Muscle of arm (tissue), 14 donors: ENCODE measurements at places on chromosomes 2 and 18.

DNA sequence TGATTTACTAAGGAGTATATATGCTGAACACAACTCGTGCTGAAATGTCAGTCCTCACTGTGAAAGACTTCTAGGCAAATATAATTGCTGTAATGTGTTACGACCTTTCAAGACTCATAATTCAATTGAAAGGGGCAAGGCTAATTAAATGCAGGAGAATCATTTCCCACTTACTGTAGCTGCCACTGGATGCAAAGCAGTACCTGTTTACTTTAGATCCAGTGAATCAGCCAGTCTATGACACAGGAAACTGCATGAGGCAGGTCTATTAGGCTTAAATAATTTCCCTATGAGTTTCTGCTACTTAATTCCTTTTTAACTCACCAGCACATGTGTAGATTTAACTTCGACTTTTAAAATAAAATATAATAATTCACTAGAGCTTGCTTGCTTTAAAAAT is 125.6 kb downstream of the CTNNA2 start:
- no peak for DNase-seq

DNA sequence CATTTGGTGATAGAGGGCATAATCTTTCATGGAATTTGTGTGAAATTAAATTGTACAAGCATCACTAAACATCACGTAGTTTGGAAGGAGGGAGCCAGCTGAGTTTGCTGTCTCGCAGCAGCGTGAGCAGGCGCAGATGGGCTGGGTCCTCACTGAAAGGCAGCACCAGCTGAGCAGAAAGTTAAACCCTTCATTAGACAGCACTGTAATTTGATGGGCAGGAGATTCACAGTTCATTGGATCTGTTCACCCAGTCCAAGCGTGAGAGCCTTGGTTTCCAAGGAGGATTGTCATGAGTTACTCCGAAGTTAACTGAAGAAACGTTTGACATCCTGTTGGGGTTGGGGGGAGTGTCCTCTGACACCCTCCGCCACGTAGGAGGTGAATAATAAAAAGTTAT is 89.8 kb upstream of the NFATC1 start:
- DNase-seq, result no peak

- DNase-seq, result no peak
Observed at GRCh38 chr2:209726311-209726710, 45.3 kb upstream of the UNC80 start.

- peak; percentile 16 for DNase-seq
Observed at GRCh38 chr2:188395903-188396689, 104.4 kb downstream of the GULP1 start.

- no peak for DNase-seq
Observed at GRCh38 chr2:121450301-121450700, 80.4 kb upstream of the RNU4ATAC start.

GRCh38 chr2:137947728-137948336 is 16.4 kb upstream of the HNMT start:
- DNase-seq, result peak; percentile 66

- DNase-seq, result no peak
Observed at GRCh38 chr2:148306027-148306426, 285.1 kb downstream of the MBD5 start.

DNA sequence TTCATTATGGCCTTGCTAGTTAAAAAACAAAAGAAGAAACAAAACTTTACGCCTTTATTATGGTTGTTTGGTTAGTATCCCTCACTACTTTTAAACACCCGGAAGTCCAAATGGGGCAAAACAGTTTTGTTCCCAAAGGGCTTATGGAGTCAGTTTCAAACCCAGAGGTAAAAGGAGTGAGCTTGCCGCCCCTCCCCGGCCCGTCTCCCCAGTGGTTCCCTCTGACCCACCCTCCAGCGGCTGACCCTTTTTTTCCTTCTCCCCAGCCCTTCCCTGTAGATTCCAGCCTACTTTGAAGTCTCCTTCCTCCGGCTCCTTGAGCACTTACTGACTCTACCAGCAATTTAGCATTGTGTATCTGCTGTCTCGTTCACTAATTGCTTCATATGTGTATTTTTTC is 209.2 kb downstream of the ICOS start:
- no peak for DNase-seq

DNA sequence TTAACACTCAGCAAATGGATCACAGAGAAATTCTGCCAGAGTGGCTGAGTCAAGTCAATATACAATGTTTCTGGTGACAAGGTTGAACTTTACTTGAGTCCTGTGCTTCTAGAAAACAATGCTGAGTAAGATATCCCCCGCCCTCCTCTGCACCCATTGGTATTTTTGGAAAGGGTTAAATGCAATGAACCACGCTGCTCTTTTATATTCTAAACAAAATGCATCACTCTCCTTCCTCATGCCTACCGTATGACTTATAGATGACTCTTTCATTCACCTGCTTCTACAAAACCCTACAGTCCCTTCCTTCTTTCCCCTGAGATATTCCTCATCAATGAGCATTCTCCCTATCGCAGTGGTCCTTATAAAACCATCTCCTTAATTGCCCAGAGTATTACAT is 168.8 kb downstream of the TXNL1 start:
- no peak for DNase-seq

GRCh38 chr2:105879106-105879802 is 134.5 kb downstream of the NCK2 start:
- DNase-seq, result no peak

DNA sequence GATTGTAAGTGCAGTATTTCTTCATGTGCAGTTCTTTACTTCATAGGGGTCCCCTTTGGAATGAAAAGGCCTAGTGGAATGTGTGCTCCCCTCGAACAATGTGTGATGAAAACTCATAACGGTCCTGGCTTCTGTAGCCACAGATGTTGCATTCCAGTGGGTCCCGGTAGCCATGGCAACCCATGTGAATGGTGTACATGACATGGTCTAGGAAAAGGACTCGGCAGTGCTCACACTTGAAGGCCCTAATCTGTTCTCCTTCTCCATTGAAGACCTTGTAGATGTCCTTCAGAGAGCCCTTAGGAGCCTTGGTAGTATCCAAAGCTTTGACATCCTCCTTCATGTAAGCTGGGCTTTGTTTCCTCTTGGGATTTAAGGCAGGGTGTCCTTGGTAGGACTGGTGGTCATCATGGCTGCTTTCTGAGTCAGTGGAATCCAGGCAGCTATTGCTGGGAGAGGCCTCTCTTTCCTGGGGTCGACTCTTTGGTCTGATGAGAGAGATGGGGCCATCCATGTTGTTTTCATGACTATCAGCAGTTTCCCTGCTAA is 144.0 kb downstream of the IKZF2 start:
- no peak for DNase-seq

DNA sequence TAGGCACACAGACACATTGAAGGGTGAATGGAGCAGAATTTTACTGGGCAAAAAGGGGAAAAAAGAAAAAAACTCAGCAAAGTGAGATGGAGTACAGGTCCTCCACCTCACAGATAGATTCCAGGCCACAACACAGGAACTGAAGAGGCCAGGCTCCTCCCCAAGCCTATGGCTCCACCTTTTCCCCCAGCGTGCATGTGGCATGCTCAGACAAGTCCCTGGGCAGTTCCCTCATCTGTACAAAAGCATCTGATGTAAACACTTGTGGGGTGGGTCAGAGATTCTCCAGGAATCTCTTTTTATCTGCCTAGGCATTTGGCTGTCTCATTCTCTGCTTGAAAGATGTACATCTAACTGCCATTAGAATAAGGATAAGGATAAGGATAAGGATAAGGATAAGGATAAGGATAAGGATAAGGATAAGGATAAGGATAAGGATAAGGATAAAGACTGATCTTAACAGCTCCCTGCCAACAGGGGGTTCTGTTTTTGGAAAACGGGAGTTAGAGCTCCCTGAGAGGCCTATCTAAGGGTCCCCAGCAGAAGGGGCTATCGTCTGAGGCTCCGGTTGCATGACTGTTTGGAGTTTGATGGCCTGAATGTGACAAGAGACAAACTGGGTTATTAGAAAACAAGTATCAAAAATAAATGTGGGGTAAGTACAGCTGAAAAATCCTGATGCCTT is 17.2 kb upstream of the ASXL3 start:
- no peak for DNase-seq

- DNase-seq, result no peak
Observed at GRCh38 chr18:10901329-10901728, 248.0 kb downstream of the PIEZO2 start.

DNA sequence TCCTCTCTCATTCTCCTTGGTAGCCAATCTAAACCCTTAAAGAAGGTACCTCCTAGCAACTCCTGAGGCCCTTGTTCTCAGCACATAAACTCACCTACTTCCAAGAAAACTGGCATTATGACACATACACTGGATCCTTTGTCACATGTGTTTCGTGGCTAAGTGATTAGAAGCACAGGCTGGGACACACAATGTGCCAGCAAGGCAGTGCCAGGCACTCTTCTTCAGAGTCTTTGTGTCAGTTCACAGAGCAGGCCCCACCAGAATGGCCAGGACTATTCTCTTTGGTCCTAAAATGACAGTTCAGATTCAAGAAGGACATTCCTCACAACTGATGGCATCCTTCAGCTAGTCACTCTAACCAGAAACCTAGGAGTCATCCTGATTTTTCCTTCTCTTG is 40.3 kb downstream of the SMC6 start:
- DNase-seq, result no peak

- DNase-seq, result peak; percentile 42
Observed at GRCh38 chr2:105344704-105345345, 7.5 kb downstream of the C2orf49 start.

- DNase-seq, result no peak
Observed at GRCh38 chr2:151395509-151396374, 14.0 kb upstream of the RIF1 start.

GRCh38 chr2:71941726-71942525 is 205.7 kb downstream of the CYP26B1 start:
- DNase-seq, result peak; percentile 51

DNA sequence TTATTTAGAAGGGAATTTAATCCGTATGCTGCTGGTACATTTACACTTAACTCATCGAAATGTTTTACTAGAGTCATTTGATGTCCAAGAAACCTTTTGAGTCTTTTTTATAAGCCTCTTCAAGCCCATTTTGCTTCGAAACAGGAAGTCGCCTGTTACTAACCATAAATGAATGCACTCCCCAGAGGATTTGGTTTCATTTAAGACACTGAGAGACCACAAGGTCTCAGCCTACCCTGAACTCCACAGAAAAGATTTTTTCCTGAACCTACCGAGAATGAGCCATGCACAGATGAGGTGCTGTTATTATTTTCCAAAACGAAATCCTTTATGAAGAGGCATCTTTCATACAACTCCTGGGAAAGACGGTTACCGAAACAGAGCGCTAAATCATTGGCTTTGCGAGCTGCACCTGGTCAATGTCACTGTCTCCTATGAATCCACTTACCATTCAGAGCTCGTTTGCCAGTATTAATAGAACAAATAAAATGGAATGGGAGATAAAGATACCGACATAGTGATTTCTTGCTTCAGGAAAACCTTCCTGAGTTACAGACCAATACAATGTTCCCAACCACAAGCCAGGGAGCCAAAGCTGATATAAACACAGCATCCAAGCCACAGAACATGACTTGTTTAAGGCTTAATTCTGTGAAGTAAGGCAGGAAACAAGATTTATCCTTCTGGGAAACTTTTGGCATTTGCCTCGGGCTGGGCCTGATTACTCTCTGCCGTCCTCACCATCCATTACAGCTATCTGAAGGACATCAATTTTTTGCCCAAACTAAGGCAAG is 382.1 kb downstream of the OSR1 start:
- DNase-seq, result peak; percentile 43

- DNase-seq, result no peak
Observed at GRCh38 chr2:25090801-25091200, 48.9 kb downstream of the EFR3B start.

DNA sequence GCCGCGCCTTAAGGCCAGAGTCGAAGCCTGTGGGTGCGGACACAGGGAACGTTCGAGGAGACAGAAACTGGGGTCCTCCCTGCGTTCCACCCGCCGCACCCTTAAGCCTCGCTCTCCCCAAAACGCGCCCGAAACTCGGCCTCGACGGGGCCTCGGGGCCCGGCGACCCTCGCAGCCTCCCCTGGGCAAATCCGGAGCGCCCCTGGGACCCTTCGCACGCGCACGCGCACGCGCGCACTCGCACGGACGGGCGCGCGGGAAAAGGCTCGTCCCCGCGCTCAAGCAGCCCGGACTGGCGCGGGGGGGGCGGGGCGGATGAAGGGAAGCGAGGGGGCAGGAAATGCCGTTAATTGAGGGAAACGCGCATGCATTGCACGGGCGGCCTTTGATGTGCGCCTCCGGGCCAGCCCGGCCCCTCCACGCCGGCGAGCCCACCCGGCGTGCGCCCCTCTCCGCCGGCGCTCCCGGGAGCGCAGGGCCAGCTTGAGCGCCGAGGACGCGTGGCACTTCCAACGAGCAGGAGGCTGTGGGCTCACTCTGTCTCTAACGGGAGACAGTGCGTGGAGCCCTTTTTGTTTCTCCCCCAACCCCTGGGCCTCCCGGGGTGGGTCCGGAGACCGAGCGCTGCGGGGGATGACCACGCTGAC is 5.4 kb upstream of the SALL3 start:
- DNase-seq, result no peak

GRCh38 chr18:49161627-49162026 is 210.9 kb upstream of the SMAD7 start:
- no peak for DNase-seq

- DNase-seq, result peak; percentile 67
Observed at GRCh38 chr18:10851824-10852319, 297.5 kb downstream of the PIEZO2 start.

- DNase-seq, result peak; percentile 65
Observed at GRCh38 chr2:30346471-30347169, 100.4 kb upstream of the LCLAT1 start.

DNA sequence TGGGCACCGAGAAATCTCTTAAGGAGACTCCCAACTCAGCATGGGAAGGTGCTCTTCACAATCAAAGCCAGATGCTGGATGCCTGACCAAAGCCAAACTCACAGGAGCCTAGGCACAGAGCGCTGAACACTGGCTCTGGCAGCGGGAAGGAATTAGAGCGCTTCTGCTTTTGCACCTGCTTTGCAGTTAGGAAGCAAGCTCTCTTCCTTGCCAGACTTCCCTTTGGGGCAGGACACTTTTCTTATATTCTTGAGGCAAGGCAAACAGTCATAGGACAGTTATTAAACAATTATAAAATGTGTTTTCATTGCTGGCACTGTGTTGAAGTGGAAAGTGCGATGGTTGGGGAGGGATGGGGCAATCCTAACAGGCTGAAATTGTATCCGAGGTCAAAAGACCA is 79.6 kb upstream of the DNMT3A start:
- DNase-seq, result no peak

DNA sequence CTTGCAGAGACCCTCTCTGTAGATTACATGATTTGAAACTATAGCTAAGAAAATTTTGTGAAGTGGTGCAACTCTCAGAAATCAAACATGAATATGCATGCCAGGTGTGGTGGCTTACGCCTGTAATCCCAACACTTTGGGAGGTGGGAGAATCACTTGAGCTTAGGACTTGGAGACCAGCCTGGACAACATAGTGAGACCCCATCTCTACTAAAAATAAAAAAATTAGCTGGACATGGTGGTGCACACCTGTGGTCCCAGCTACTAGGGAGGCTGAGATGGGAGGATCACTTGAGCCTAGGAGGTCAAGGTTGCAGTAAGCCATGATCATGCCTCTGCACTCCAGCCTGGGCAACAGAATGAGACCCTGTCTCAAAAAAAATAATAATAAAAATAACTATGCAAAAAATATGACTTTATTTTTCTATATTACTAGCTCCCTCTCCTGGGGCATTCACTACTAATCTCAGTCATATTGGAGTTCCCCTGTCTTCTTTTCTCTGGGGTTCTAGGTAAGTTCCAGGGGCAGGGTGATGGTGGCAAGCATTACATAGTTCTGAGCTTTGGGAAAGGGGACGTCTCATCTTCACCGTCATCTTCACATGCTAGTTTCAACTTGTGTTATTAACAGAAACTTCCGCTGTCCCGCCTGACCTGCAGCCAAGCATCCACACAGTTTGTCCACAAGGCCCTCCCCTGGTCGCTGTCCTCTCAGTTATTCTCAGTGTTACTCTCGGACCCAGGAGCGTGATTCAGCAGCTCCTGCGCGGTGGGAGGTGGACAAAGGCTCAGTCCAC is 96.8 kb upstream of the MBOAT2 start:
- no peak for DNase-seq
